ENCODE measurements at places on chromosomes 11 and 22.

DNA sequence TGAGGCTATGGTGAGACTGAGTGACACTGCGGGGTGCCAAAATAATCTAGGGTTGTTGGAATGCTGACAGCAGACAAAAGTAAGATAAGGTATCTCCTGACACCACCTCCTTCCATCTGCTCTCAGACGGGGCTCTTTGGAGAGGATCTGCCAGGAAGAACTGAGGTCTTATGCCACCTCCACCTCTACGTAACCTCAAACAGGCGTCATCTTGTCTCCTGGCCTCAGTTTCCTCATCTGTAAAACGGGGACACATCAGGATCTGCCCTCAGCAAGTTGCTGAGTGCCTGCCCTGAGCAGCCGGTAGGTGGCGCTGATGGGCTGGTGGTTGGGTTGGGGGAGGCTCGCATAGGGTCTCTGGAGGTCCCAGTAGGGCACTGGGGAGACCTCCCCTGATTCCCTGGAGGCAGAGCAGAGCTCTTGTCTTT, 1.7 kb upstream of the MYEOV start:
- DNase-seq, result peak; percentile 80

GRCh38 chr22:43171607-43172006, 15.3 kb downstream of the TTLL12 start:
- no peak for DNase-seq

GRCh38 chr11:94183886-94184264, 55.2 kb downstream of the PANX1 start:
- DNase-seq, result peak; percentile 73

DNA sequence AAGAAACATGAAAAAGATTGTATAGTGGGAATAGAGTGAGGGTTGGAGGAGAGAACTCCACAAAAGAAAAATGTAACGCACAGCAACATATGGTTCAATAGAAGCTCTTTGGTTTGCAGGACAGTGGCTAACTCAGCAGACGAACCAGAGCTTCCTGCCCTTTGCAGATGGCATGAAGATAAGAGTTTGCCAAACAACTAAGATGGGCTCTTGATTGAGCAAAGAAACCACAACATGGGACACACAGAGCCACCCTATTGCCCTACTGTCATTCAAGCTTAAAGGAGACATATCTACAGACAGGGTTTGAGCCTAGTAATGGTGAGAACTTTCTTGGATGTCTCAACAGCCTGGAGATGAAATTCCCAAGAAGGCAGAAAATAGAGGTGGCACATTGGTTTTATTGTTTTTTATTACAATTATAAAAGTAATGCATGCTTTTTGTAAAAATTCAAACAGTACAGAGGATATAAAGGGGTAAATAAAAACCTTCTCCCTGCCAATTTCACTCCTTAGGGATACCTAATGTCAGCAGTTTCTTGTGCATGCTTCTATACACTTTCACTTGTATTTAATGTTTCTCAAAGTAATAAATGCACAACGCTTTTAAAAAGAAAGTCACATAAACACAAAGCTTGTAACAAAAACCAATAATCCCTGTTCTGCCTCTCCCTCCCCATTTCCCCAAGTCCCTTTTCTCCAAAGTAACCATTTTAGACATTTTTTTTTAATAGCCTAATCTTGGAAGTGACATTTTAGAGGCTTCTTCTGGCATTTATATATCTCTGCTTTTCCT, 63.7 kb downstream of the COPB1 start:
- DNase-seq, result peak; percentile 91

DNA sequence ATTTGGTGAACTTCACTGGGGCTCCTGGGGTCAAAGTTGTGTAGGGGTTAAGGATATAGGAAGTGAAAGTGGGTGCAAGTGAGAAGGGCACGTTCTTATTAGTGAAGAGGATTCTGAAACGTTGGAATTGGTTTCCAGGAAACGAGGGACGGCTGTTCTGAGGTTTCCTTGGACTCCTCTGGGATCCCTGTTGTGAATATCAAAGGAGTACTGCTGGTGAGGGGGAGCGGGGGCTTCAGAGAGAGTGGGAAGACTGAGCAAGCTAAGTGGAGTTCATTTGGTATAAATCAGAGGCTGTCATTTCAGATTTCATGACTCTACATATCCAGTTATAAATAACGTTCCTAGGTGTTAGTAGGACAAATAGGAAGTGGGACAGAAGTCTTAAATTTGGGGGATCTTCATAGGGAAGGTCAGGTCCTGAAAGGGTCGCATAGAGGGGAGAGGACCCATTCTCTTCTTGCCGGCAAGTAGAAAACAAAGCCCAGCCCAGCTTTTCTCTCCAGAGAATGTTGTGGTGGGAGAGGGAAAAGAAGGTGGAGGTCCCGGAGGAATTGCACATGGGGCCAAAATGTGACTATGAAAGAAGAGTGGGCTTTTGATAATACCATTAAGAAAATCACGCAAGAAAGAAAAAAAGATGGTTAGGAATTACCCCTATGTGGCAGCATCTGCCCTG, 1.1 kb upstream of the NELL1 start:
- DNase-seq, result no peak

- DNase-seq, result no peak
Observed at GRCh38 chr11:126720539-126721235, 279.9 kb downstream of the KIRREL3 start.

DNA sequence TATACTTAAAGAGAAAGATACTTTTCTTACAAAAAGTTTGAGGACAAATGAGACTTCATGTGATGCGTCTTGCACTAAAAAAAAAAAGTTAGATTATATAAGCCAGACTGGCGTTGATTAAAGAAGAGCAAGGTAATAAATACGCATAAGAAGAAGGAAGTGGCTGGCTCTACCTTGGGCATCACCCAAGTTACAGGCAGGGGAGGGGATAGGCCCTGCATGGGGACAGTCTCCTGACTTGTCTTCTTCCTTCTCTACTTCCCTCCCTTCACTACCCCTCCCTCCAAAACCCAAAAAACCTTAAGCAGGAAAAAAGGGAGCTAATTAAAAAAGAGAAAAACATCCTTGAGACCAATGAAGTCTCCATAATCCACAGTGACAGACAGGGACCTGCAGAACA, 22.3 kb upstream of the TMA7B start:
- DNase-seq, result no peak

GRCh38 chr11:11421509-11421908, 68.5 kb upstream of the CSNK2A3 start:
- DNase-seq, result no peak

GRCh38 chr11:72519220-72519881, 85.0 kb upstream of the CLPB start:
- peak; percentile 38 for DNase-seq

- DNase-seq, result no peak
Observed at GRCh38 chr11:113632981-113633380, 73.1 kb downstream of the TMPRSS5 start.

DNA sequence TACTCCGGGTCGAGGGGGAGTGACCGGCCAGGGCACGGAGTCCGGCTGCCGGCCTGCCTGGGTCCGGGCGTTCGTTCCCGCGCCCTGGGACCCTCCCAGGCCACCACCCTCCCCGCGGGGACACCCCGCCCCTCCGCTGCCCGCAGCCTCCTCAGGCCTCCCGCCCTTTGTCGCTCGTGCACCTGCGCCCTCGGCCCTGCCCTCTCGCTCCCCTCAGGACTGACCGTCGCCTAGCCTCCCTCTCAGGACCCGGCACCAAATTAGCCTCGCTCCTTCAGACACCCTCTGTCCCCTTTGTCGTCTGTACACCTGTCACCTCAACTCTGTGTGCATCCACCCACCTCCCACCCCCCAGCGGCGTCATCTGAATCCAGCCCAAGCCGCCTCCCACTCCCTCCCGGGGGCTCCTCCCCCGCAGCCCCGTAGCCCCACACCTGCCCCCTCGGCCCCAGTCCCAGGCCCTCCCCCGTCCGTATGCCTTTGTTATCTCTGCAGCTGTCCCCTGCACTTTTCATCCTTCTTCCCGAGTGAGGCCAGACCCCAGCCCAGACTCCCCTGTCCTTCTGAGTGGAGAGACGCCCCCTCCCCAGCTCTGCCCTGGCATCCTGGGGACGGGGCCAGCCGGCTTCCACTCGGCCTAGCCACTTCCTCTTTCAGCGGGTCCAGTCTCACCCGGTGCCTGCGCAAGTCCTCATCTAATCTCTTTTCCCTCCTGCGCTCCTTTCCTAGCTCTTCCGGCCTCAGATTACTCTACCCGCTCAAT, 643 bp downstream of the TIGD3 start:
- DNase-seq, result peak; percentile 82

DNA sequence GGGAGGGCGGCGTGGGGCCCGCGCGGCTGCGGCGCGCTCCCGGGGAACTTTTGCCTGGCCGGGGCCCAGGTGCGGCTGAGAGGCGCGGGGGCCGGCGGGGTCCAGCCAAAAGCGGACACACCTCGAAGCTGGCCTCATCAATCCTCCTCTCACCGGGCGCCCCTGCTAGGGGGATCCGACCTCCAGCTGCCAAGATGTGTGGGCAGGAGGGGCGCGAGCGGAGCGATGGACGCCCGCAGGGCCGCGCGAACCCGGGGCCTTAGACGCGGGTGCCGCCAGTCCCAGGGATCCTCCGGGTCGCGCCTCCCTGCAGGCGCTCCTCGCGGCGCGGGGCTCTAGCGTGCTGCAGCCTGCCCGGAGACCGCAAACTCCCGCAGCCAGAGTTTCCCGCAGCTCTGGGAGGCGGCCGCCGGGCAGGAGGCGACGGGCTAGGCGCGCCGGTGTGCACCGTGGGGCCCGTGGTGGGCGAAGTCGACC, 785 bp downstream of the IGSF9B start:
- DNase-seq, result no peak

DNA sequence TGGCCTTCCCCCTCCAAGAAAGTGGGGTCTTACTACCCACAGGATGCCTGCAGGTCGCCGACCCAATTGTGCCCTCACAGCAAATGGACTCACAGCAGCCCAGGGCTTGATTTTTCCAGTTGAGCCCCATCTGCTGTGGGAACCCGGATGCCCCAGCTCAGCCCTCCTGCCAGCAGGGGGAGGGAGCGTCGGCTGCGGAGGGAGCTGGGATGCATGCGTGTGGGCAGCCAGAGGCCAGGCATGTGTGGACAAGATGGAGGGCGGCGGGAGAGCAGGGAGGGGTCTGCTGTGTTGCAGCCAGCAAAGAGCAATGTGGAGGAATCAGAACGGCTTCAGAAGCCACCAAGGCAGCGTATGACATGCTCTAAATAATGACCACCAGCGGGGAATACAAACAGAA, 41.0 kb upstream of the EIF3D start:
- no peak for DNase-seq

DNA sequence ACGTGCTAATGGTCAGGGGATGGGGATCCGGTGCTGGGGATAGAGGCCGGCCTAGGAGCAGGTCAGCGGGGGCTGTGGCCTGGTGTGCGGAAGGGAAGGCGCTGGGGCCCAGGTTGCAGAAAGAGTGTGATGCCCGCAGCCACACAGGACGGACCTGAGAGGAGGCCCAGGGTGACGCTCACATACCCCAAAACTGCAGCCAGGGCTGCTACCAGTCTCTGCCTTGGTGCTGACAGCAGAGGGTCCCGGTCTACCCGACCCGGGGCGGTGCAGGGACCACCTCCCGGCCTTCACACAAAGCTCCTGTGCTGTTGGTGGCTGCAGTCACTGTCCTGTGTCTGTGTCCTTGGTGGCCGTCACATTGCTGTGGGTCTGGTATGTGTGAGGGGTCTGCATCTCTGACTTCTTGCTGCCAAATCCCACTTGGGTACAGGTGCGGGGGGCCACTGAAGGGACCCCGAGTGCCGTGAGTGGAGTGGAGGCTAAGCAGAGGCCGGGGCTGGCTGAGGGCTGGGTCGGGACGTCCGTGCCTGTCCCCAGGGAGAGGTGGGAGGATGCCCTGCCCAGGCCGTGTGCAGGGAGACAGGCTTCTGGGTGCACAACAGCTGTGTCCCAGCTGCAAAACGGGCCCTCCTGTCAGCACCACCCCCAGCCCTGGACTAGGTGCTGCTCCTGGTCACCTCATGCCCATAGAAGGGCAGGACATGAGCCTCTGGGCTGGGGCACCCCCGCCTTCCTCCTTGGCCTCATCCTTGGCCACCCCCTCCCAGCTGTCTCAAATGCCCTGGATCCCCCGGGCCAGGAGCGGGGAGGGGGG, 1.5 kb downstream of the LSP1 start:
- peak; percentile 70 for DNase-seq

- DNase-seq, result peak; percentile 48
Observed at GRCh38 chr11:82680252-82680651, 53.4 kb downstream of the FAM181B start.

DNA sequence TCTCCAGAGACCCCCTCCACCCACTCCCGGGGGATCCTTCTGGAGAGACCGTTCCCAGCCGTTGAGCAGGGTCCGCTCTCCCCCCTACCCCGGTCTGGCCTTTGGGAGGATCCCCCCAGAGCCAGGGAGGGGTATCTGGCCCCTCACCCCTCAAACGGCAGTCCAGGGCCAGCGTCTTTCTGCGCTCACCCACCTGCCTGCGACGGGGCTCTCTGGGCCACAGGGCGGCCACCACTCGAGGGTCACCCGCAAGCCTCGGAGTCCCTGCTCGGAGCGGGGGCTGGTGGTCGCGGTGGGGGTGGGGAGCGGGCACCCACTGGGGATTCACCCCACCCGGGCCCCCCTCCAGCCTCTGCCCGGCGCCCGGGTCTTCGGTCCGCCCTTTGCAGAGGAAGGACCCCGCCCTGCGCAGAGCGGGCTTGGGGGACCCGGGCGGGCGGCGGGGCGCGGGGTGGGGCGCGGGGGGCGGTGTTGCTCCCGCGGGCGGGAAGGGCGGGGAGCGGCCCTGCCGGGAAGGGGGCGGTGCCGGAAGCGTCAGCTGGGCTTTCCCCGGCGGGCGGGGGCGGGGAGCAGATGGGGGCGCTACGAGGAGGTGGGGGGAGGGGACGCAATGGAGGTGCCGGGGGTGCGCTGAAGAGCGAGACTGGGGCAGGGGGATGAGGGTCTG, 16.6 kb downstream of the CRELD2 start:
- DNase-seq, result peak; percentile 66

DNA sequence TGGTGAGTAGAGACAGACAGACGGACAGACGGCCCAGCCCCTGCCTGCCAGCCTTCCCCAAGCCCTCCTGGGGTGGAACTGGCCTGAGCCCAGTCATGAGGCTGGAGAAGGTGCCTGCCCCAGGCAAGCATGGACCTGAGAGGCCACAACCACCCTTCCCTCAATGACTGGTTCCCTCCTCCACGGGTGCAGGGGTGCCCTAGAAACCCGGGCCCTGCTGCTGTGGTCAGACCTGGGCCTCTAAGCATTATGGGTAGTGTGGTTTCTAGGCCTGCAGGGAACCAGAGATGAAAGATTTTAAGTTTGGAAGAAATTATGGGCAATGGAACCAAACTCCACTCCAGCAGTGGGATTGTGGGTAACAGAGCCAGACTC, 13.5 kb downstream of the RHBDD3 start:
- no peak for DNase-seq

Measured in NB4 (cell line).